ENCODE measurements at places on chromosomes 16 and 17.
A peak's percentile ranks its signal among the peaks of the same experiment; 100 is the strongest.

GRCh38 chr16:83393196-83393981 lies 414.4 kb upstream of the HSBP1 start:
- DNase-seq, result peak; percentile 73

DNA sequence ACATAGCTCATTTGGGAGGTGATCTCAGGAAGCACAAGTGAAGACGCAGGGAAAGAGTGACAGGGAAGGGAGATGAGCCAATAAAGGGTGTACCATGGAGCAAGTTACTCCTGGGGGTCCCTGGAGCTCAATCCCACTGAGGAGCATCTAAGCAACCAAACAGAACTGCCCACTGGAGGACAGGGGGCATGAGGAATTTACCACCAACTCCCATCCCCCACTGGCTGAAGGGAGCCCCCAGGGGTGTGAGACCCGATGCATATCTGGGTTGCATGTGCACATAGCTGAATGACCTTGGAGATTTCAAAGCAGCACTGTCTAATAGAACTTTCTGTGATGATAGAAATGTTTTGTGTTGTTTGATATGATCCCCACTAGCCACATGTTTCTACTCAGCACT lies 29.6 kb downstream of the C16orf82 start:
- DNase-seq, result no peak

DNA sequence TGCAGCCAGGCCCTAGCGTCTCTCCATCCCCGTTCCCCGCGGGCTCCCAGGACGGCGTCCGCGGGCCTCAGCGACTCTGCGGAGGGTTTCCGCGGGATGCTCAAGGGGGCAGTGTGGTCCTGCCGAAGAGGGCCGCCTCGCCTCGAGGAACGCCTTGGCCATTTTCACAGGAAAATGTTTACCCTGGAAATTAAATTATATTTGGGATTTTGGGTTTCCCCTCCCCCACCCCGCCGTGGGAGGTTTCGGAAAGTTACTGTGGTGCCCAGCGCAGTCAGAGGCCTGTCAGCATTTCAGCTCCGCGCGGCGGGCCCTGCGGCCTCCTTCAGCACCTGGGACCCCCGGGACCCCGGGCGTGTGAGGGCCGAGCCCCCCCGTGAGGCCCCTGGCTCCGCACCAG lies 94.5 kb downstream of the PCTP start:
- peak; percentile 94 for DNase-seq

DNA sequence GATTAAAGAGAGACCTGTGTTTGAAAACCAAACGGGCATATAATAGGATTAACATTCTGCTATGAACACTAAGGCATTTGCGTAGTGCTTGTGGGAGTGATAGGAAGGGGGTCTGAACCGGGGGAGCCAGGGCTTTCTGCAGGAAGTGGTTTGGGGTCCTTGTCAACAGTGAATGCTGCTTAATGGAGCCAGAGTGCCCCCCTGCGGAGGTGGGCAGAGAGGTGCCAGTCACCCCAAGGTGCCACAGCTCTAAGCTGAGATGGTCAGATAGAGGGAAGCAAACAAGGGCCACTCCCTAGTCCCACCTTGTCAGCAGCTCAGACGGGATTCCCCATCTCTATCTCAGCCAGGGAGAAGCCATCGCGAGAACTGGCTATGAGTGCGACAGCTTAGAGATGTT lies 17.7 kb downstream of the NAA60 start:
- DNase-seq, result no peak

DNA sequence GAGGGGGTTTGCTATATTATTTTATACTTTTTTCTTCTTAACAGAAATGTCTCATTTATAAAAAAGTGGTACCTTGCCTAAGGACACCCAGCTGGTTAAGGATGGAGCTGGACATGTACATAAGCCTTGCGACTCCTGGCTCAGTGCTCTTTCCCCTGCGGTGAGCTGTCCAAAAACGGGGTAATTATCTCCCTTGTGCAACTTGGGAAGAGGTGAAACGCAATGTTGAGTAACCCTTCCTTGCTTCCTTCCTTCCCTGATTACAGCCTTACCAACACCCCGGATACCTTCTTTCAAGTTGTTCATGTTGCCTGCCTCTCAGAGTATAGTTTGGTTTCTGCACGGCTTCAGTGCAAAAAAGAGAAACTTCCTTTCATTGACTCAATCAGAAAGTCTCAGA lies 94.1 kb upstream of the XYLT1 start:
- DNase-seq, result no peak

DNA sequence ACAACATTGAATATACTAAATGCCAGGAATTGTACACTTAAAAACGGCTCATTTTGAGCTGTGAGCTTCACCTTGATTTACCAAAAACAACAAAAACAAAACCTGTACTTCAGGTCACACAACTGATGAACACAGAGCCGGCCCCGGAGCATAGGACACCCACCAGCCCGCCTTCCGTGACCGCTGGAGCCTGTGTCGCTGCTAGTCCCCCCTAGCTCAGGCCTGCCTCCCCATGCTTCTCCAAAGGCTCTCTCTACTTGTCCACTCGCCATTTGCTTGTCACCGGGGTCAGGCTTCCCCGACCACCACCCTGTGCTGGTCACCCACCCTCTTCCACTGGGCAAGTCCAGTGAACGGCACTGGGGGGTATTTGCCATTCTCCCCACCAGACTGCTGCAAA lies 113.8 kb upstream of the TNRC6C start:
- DNase-seq, result no peak

DNA sequence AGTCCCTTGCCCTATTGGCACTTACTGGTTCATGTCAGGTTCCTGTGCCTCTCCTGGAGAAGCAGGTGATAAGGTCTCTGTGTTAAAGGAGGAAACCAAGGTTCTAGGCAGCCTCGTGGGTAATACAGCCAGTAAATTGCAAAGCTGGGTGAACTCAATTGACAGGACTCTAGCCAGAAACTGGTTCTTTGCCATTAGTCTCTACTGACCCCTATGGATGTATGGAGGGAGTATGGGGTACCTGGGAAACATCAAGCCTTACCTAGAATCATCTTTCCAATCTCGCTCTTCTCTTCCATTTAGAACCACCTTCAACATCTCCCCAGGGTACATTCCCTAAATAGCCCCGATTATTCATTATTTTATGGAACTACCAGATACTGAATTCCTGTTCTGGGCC lies 169.3 kb downstream of the CDH13 start:
- no peak for DNase-seq

GRCh38 chr16:78813661-78814311 lies 714.3 kb downstream of the WWOX start:
- DNase-seq, result no peak

DNA sequence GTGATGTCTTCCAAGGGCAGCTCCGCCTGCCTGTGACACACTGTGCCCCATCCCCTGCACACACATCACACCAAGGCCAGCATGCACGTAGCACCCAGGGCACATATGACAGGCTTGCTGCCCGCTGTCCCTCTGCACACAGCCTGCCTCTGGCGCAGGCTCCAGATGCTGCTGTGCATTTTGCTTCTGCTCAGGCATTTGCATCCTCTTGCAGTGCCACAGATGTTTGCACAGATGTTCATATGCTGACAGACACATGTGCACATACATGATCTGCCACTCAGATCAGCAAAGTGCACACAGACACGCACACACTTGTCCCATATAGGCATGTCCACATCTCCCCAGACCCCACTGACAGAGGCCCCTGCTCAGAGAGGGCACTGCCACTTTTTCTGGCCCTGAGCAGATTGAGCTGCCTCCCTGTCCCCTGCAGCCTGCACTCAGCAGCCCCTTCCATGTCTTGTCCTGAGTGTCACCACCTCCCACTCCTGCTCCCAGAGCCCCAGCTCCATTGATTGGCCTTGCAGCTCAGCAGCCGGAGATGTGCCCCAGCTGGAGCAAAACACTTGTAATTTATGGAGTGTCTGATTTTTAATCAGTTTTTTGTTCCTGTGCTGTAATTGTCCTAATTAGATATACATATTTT lies 115.1 kb upstream of the RPL38 start:
- DNase-seq, result no peak

DNA sequence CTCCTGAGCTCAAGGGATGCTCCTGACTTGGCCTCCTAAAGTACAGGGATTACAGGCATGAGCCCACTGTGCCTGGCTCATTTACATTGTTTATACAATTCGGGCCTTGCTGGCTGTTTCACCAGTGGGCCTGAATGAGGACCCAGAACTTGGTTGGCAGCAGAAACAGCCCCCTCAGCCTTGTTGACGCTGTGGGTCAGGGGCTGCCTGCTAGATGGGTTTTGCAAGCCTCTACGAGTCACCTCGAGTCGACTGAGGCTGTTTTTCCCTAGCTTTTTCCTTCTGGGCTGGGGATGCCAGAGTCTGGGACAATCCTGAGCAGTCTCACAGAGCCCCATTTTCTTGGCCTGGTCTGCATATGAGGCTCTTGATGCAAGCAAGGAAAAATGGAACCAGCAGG lies 16.1 kb downstream of the PPL start:
- DNase-seq, result peak; percentile 60

- peak; percentile 92 for DNase-seq
Observed at GRCh38 chr17:50037321-50038107, 18.4 kb upstream of the ITGA3 start.

DNA sequence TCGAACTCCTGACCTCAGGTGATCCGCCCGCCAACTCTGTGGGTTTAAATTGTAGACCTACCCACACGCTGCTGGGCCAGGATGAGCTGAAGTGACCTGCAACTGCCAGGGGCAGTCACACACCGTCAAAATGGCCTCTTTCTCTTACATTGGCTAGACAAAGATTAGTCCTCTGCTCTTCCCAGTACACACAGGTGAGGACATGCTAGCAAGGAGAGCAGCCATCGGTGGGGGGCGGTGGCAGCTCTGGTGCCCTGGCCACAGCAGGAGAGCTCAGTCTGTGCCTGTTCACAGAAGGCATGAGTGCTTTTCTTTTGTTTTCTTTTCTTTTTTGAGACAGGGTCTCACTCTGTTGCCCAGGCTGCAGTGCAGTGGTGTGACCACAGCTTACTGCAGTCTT lies 29.7 kb downstream of the WIPI1 start:
- DNase-seq, result peak; percentile 38
